ENCODE measurements at places on chromosomes 16 and 17.

DNA sequence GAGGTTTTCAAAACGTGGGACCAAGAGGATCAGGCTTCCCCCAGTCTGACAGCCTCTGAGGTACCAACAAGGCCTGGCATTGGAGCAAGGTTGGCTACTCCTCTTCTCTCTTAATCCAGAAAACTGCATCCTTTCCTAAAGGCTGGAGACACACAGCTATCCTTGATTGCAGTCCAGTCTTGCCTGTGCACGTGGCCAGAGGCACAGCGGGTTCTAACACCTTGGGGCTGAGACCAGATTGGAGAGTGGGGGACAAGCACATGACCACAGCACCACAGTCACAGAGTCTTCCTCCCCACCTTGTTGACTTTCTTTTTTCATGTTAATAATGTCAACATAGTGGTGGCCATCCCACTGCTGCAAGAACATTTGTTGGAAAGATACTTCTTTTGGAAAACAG lies 46.9 kb downstream of the GNAO1 start:
- DNase-seq: no peak

DNA sequence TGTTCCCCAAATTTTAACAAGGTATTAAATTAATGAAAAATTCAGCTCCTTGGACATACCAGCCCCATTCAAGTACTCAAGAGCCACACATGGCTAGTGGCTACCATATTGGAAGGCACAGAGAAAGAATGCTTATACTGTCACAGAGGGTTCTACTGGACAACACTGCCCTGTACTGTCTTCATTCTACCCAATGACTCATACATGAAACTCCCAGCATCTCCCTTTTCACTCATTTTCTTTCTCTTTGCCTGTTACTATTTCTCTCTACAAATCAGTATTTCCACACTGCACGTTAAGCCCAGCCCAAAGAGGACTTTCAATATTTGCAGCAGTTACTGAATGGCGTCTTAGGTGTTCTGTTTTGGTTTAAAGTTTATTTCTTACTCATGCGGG lies 72.1 kb upstream of the RCVRN start:
- no peak for DNase-seq

GRCh38 chr17:12899604-12900003 lies 110.3 kb downstream of the ARHGAP44 start:
- no peak for DNase-seq

DNA sequence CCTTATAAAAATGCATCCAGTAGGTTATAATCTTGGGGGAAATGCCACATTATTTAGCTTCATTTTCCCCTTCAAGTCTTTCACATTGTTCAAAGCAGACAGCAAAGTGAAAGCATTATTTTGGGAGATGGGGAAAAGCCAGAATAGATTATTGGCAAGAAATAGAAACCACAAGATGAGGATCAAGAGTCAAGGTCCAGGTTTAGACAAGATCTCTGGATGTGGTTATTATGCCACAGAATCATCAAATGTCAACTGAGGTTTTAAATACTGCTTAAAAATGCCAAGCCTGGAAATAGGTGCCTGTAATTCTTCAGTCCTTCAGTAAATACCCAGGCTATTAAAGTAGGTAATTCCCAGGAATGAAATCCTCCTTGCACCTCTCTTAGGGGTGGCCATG lies 65.1 kb upstream of the ALOX12 start:
- no peak for DNase-seq

DNA sequence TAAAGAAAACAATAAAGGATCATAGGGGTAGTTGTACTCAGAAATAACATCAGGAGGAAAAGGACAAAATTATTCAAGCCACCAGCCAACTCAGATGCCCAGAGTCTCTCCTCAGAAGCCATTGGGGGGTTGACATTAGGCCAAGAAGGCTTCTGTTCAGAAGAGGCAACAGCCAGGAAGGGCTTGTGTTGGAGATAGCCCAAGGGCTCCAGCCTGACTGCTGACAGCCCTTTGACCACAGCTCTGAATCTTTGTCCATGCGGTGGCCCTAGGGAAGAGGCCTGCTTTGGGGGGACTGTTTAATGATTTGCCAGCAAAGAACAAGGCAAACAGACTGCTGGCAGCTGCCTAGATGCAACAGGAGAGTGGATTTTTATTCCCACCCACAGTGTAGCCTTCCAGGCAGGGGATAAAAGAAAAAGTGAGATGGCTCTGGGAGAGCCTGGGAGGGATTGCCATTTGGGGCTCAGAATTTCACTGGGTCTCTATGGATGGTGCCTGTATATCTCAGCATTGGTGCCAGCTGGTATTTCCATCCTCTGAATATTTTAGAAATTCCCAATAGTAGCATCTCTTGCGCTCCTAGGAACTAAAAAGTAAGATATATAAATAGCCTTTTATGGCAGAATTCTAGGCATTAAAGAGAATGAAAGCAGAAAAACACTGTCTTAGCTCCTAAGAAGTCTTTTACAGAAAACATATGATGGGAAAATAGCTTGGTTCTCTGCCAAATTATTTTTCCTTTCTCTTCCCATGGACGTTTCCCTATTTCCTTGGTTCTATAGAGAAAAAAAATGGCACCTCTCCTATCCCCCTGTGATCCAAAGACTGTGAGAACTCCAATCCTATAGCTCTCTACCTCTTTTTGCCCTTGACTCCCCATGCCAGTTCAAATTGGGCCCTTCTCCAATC lies 29.4 kb upstream of the SUPT4H1 start:
- no peak for DNase-seq

GRCh38 chr17:13283606-13284005 lies 265.8 kb upstream of the ELAC2 start:
- no peak for DNase-seq

GRCh38 chr17:610276-610675 lies 104.4 kb downstream of the VPS53 start:
- DNase-seq: no peak

GRCh38 chr17:17403899-17404576 lies 72.8 kb upstream of the MED9 start:
- no peak for DNase-seq

- no peak for DNase-seq
These were observed 6.5 kb upstream of the C16orf74 start for GRCh38 chr16:85757341-85757822.

- no peak for DNase-seq
These were observed 86.7 kb downstream of the TIMM22 start for GRCh38 chr17:1083451-1084187.

DNA sequence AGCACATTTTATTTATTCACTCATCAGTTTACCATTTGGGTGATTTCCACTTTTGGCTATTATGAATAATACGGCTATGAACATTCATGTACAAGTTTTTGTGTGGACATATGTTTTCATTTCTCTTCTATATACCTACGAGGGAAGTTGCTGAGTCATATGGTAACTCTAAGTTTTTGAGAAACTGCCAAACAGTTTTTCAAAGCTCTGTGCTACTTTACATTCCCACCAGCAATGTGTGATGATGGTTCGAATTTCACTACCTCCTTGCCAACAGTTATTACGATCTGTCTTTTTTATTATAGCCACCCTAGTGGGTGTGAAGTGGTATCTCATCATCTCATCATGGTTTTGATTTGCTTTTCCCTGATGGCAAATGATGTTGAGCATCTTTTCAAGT lies 63.7 kb upstream of the MRTFB start:
- no peak for DNase-seq

GRCh38 chr16:68362262-68362913 lies 51.6 kb downstream of the PRMT7 start:
- DNase-seq: no peak

DNA sequence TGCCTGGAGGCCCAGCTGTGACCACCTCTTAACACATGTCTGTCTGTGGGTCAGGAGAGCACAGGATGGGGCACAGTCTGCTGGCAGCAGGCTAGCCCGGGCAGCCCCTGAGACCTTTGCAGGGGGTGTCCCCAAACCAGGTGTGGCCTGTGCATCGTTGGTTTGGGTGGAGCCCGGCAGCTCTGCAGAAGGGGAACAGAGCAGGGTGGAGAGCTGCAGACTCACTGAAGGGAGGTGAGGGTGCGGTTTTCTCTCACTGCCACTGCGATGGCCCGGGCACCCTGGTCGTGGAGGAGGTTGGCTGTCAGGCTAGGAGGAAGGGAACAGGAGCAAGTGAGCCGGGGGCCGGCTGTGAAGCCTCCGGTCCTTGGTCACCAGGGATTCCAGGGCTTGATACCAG lies 28.8 kb downstream of the NLRC3 start:
- DNase-seq: no peak

DNA sequence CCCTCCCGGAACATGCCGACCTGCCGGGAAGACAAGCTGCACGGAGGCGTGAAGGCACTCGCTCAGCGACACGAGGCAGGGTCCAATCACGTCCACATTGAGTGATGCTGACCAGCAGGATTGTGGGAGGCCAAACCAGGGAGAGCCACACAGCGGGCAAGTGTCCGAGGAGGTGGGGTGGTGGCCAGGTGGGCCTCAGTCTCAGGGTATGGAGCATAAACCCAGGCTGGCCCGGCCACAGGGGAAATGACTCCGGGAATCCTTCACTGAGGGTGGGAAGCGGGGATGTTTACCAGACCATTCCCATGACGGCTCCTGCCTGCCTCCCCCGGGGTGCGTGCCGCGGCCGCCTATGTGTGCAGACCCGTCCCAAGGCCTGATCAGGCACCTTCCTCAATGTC lies 62.5 kb downstream of the RPH3AL start:
- no peak for DNase-seq

GRCh38 chr17:44001461-44001920 lies 2.9 kb upstream of the NAGS start:
- DNase-seq: no peak

- DNase-seq: no peak
These were observed 4.6 kb downstream of the CIITA start for GRCh38 chr16:10881479-10882030.
